ENCODE measurements at places on chromosomes 2 and 18. TPM values are rescaled to one million over a fixed set of nuclear protein-coding genes. Genes with fewer than 3 reads are reported as not detected.
A peak's percentile ranks its signal among the peaks of the same experiment; 100 is the strongest.

DNA sequence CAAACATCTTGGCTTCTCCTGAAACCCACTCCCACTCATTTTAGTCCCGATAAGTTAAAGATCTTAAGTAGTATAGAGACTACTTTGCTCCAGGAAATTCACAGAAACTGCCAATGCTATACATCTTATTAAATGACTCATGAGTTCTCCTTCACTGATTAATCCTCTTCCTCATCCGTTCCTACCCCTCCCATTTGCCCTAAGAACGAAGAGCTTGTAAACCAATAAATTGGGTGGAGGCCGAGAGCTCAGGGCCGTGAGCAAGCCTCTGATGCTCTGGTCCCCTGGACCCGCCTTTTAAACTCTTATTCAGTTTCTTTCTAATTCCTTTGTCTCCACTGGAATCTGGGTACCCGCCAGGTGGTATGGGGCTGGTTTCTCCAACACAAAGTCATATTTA lies 68.6 kb downstream of the METTL8 start:
- H3K36me3 ChIP-seq: no peaks in the 10 kb centered on the region
- no peaks in the 10 kb centered on the region for H3K4me1 ChIP-seq
- no peak overlapping the region for H3K27ac ChIP-seq
- no peaks in the 10 kb centered on the region for H3K27me3 ChIP-seq
- no peak overlapping the region for H3K4me3 ChIP-seq

DNA sequence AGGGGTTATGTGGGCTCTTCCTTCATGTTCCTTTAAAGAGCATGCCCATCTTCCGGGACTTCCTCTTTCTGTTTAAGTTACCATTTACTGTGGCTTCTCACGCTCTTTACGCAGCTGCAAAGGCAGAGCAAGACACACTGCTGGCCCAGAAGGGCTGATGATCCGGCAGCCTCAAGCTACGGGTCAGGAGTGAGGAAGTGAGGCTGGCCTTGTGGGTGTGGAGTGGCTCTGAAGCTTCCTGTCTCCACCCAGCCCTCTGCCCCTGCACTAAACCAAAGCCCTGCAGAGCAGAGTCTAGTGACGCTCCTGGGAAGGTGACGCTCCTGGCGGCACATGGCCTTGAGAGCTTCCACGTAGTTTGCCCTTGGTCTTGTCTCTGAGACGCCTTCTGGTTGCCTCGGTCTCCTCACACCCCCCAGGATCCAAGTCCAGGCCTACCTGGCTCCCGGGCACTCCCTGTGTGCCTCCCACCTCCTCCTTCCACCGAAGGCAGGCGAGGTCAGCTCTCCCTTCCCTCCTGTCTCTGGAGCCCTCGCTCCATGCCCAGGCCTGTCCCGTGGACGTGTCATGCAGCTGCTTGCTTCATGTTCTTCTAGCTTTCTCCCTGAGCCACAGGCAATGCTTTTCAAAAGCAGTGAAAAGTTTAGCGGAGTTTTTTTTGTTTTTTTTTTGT lies 50.3 kb downstream of the ARL4C start:
- peak overlapping the region; percentile 9 for H3K27ac ChIP-seq
- no peak overlapping the region for H3K4me3 ChIP-seq
- H3K4me1 ChIP-seq: 0 out of 2 replicates have a peak, but pooled peaks cover 6% of the 10 kb centered on the region
- no peak for DNase-seq
- H3K27me3 ChIP-seq: no peaks in the 10 kb centered on the region

GRCh38 chr2:150487537-150488429 lies at the start of gene RND3:
Gene RND3, minus strand, starts transcription at chr2:150487667. Its CDS starts 250 bp downstream, at chr2:150487417.
- peaks cover 18% of the 10 kb centered on the region for H3K4me1 ChIP-seq
- DNase-seq: peak; percentile 96
- H3K27ac ChIP-seq: peak within 1 kb of the TSS; percentile 92
- peak within 1 kb of the TSS; percentile 89 for H3K4me3 ChIP-seq

DNA sequence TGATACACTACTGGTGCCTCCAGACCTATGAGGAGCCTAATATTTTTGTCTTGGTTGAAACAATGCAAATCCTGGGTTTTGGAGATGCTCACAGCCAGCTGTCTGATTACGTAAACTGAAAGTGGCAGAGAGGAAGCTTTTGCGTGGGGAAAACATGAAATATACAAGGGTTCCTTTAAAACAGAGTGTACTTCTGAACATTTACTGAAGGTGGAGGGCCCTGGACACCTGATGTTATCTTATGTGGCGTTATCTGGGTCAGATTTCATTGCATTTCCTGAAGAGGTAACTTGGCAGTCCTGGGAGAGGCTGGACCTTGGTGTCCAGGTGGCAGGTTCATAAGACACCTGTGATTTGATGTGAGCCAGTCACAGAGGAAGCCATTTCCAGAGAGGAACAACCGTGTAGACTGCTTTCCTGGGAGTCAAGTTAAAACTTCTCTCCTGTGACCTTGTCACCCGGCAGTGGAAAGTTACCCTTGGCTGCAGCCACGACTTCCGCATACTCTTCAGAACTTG lies 105.0 kb downstream of the NEDD4L start:
- H3K36me3 ChIP-seq: no peaks in the 10 kb centered on the region
- H3K27ac ChIP-seq: no peak overlapping the region
- no peak for DNase-seq
- no peaks in the 10 kb centered on the region for H3K27me3 ChIP-seq
- no peak overlapping the region for H3K4me3 ChIP-seq

GRCh38 chr18:59719544-59720181 lies 22.4 kb upstream of the CCBE1 start:
- H3K4me3 ChIP-seq: no peak overlapping the region
- H3K27ac ChIP-seq: no peak overlapping the region
- H3K4me1 ChIP-seq: no peaks in the 10 kb centered on the region
- H3K36me3 ChIP-seq: no peaks in the 10 kb centered on the region
- no peak for DNase-seq

DNA sequence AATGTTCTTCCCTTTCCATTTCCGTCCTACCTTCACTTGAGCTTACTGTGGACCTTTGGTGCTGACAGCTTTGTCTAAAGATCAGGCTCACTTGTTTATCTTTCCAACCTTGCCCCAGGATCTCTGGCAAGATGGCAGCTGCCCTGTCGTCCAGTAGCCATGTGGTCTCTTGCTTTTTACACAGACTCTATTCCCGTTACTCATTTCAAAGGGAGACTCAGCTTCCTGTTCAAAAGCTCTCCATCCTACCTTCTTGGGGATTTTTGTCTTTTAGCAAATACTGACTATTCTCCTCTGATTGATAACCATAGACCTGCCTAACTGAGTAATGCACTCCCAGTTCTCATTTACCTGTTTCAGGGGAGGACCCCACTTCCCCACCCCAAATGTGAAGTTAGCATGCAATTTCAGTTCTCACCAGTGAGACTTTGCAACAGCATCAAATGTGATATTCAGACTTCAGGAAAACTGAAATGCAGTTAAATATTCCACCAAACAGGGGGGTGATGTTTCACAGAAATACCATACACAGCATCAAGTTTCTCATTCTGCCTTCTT lies 184.4 kb downstream of the MYO3B start:
- H3K27me3 ChIP-seq: peaks cover 19% of the 10 kb centered on the region
- no peak overlapping the region for H3K27ac ChIP-seq
- H3K4me3 ChIP-seq: no peak overlapping the region
- no peaks in the 10 kb centered on the region for H3K36me3 ChIP-seq

DNA sequence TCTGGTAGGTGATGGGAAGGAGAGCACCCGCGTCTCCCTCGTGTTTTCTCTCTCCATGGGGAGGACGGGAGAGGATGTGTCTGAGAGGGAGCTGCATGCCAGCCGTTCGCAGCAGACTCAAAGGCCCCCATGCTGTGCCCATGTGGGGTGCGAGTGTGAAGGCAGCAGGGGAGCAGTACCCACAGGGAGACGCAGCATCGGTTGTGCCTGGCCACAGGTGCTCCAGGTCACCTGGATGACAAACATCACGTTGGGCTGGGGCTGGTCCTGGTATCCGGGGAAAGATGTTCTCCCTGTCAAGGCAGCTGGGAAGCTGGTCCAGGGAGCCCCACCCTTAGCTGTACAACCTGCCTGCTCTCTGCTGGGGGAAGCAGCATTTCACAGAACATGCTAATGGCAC lies 119.5 kb upstream of the SALL3 start:
- H3K27ac ChIP-seq: no peak overlapping the region
- H3K36me3 ChIP-seq: no peaks in the 10 kb centered on the region
- H3K4me3 ChIP-seq: no peak overlapping the region
- H3K4me1 ChIP-seq: peaks cover 4% of the 10 kb centered on the region
- H3K27me3 ChIP-seq: peaks cover 34% of the 10 kb centered on the region

DNA sequence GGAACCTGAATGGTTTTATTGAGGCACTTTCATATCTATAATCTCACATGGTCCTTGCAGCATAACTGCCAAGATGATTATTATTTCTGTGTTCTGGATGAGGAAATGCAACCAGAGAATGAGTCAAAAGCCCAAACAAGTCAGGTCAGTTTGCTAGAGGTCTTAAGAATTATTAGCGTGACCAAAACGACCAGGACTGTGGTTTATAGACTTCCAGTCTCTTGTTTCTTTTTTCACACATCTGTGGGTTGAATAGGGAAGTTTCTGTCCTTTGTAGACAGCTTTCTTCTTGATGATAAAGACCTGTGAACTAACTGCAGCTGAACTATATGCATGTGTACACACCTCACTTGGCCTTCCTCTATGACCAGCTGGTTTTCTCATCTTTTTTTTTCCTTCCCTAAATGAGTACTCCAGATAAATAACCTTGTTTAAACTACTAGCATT lies 13.9 kb downstream of the ADAM23 start:
- DNase-seq: no peak
- H3K27ac ChIP-seq: no peak overlapping the region
- no peak overlapping the region for H3K4me3 ChIP-seq
- H3K36me3 ChIP-seq: no peaks in the 10 kb centered on the region

DNA sequence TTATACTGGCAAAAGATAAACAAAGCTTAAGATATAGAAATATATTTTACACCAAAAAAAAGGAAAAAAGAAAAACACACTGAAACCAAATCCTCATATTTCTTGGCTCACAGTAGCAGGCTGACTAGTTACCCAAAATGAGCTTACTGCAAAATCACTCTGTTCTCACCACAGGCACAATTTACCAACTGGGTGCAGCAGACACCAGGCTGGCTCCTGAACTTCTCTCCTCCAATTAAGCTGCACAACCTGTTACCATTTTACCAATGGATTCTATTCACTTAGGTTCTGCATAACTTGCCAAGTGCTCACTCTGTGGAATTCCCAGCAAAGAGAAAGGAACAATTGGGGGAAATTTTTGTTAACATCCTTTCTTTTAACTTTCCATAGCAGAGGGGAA lies 679.3 kb downstream of the ZEB2 start:
- H3K4me1 ChIP-seq: no peaks in the 10 kb centered on the region
- H3K27me3 ChIP-seq: no peaks in the 10 kb centered on the region
- no peak overlapping the region for H3K4me3 ChIP-seq

GRCh38 chr2:174023591-174024523 lies 58.7 kb upstream of the SP3 start:
- no peaks in the 10 kb centered on the region for H3K4me1 ChIP-seq
- no peaks in the 10 kb centered on the region for H3K27me3 ChIP-seq
- no peak overlapping the region for H3K27ac ChIP-seq

GRCh38 chr2:167729911-167730310 lies 517.5 kb downstream of the STK39 start:
- H3K4me3 ChIP-seq: no peak overlapping the region
- no peaks in the 10 kb centered on the region for H3K4me1 ChIP-seq
- DNase-seq: no peak
- no peaks in the 10 kb centered on the region for H3K36me3 ChIP-seq

- peaks cover 2% of the 10 kb centered on the region for H3K4me1 ChIP-seq
- peak overlapping the region; percentile 28 for H3K4me3 ChIP-seq
- no peak for DNase-seq
- 0 out of 2 replicates have a peak overlapping the region, but pooled peaks have one; percentile 48 for H3K27ac ChIP-seq
- H3K36me3 ChIP-seq: no peaks in the 10 kb centered on the region
- no peaks in the 10 kb centered on the region for H3K27me3 ChIP-seq
Measured at GRCh38 chr2:8583400-8584173, 98.3 kb upstream of the ID2 start.

- peaks cover 8% of the 10 kb centered on the region for H3K4me1 ChIP-seq
- peaks cover 40% of the 10 kb centered on the region for H3K36me3 ChIP-seq
- no peaks in the 10 kb centered on the region for H3K27me3 ChIP-seq
- H3K27ac ChIP-seq: no peak overlapping the region
- DNase-seq: no peak
Measured at GRCh38 chr18:12312976-12313375, 4.9 kb downstream of the TUBB6 start.

GRCh38 chr2:239363946-239364637 lies 36.7 kb downstream of the HDAC4 start:
- H3K4me3 ChIP-seq: no peak overlapping the region
- H3K27ac ChIP-seq: no peak overlapping the region
- no peak for DNase-seq

DNA sequence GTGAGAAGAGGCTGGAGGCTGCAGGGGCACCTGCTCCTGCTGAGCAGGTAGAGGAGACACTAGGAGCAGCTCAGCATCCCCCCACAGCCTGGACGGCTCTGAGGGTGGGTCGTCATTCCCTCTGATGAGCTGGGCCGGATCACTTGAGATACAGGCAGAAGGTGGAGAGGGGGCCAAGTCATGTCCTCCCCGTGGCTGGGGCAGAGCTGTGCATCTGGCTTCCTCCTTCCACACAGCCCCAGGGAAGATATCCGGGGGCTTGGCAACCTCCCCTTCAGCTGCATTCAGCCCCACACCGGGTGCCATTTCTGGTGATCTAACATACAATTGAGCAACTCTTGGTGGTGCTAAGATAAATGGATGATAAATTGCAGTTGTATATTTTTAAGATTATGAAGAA lies 236.9 kb downstream of the LDLRAD4 start:
- H3K4me3 ChIP-seq: no peak overlapping the region
- no peaks in the 10 kb centered on the region for H3K27me3 ChIP-seq
- no peaks in the 10 kb centered on the region for H3K4me1 ChIP-seq
- H3K27ac ChIP-seq: no peak overlapping the region
- H3K36me3 ChIP-seq: no peaks in the 10 kb centered on the region

GRCh38 chr2:128753321-128753720 lies 434.7 kb upstream of the HS6ST1 start:
- H3K36me3 ChIP-seq: no peaks in the 10 kb centered on the region
- H3K4me3 ChIP-seq: no peak overlapping the region
- H3K27ac ChIP-seq: no peak overlapping the region

DNA sequence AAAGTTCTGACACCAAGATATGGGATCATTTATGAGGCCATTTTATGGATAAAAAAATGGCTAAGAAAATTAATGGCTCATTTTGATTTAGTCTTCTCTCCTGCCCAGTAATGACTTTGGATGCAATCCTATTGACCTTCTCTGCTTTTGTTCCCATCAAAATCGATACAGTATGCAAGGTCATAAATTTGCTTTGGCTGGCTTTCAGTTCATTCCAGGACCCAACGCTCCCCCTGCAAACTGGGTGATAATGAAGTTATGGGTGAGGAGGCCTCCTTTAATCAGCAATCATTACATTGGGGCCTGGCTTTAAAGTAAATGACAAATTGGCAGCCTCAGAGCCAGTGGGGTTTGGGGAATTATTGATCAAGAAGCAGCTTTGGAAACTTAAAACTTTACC lies 351.8 kb upstream of the GYPC start:
- no peaks in the 10 kb centered on the region for H3K4me1 ChIP-seq
- no peak overlapping the region for H3K27ac ChIP-seq
- H3K27me3 ChIP-seq: no peaks in the 10 kb centered on the region
- DNase-seq: no peak

GRCh38 chr2:172350839-172351479 lies 76.4 kb upstream of the ITGA6 start:
- H3K27ac ChIP-seq: no peak overlapping the region
- no peaks in the 10 kb centered on the region for H3K36me3 ChIP-seq
- no peak for DNase-seq
- H3K4me3 ChIP-seq: no peak overlapping the region
- H3K27me3 ChIP-seq: no peaks in the 10 kb centered on the region

RPRM gene
- total RNA-seq: not detected

MC5R gene
- not detected for total RNA-seq

POTEJ gene
- total RNA-seq: not detected

SIX3 gene
- total RNA-seq: 0.21 TPM

PLCL1 gene
- total RNA-seq: not detected

CIB4 gene
- 0.33 TPM for total RNA-seq

Data from Panc1 (cell line).